ENCODE measurements at places on chromosomes 2 and 18.

DNA sequence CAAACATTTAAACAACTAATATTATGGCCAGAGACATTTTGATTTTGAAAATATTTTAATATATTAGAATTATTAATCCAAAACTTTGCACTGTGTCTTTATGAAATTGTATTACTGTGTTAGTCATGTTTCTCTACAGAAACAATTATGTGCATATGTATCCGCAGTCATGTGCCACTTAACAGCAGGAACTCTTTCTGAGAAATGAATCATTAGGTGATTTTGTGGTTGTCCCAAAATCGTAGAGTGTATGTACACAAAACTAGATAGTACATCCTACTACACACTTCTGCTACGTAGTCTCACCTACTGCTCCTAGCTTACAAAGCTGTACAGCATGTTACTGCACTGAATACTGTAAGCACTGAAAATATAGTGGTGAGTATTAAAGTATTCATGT, 479.2 kb upstream of the DSEL start:
- no peak for DNase-seq

DNA sequence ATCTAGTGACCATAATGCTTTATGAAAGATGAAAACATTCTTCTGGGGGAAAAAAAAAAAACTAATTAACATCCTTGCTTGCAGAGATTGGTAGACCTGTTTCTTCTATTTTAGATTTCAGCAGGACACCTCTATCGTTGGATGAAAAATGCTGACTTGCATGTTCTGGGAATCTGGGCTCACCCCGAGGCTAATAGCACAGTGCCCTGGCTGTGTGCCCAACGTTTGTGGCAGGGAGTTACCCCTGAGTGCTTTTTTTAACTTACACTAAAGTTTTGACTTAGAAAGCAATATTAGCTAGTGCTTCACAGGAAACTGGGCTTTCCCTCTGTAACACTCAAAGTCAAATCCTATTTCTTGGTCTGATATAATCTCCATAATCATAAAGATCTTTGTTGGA, 233.2 kb downstream of the SLC8A1 start:
- no peak for DNase-seq

DNA sequence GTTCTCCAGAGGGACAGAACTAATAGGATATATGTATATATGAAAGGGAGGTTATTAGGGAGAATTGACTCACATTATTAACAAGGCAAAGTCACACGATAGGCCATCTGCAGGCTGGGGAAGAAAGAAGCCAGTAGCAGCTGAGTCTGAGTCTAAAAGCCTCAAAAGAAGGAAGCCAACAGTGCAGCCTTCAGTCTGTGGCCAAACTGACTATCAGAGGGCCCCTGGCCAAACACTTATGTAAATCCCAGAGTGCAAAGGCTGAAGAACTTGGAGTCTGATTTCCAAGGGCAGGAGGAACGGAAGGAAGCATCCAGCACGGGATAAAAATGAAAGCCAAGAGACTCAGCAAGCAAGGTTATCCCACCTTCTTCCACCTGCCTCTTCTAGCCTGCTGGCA, 108.0 kb upstream of the LDLRAD4 start:
- DNase-seq: no peak

GRCh38 chr18:10841203-10841602, 308.2 kb downstream of the PIEZO2 start:
- DNase-seq: no peak

- DNase-seq: no peak
Observed at GRCh38 chr18:31199190-31199769, 36.6 kb upstream of the DSC1 start.

DNA sequence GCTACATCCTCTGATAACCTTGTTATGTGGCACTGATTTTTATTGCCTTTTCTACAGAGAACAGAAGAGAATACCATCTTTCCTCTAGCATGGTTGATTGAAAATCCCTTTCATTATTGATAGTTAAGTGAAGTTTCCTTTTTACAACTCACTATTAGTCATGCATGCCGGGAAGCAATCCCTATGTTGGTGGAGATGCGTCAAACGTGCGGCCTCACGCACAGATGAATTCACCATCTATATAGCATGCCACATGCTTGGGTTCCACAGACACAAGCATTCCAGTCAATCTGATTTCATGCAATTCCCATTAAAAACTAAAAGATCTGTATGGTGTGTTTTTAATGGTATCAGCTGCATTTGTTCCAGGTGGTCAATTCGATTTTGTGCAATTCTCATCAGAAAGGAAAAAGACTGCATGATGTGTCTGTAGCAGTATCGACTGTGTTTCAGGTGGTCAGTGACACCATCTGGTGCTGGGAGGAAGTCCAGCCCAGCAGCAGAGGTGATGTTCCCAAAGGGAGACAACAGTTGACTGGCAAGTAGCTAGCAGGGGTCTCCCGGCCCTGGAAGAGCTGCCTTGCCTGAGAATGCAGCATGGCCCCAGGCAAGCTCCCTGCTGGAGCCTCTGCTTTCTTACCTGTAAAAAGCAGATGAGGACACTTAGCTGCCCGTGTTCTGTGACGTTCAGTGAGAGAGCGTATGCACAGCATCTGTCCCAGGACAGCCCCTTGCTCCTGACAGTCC, 151.3 kb upstream of the NCK2 start:
- no peak for DNase-seq

GRCh38 chr2:20071397-20072383, 20.3 kb upstream of the LAPTM4A start:
- no peak for DNase-seq

GRCh38 chr18:76368976-76369375, 126.1 kb downstream of the ZNF516 start:
- DNase-seq: no peak

DNA sequence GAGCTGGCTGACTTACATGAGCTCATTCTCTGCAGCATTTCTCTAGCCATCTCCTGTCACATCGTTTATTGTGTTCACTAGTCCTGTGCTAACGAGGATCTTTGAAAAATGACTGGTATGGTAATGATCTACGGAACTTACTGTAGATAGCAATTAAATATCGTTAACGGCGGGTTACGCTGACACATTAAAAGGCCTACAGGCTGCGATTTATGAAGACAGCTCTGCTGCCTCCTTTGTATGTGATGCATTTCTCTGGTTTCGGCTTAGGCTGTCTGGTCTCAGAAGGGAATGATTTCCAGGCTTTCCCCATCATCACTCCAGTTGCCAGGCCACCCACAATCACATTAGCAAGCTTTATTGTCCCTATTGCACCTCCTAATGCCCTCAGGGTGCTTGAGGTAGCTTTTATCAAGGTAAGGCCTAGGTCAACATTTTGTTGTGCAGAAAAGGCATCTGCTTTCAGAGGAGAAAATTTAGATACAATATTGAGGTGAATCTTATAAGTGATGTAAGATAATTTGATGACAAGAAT, 284.4 kb downstream of the SOX11 start:
- no peak for DNase-seq

DNA sequence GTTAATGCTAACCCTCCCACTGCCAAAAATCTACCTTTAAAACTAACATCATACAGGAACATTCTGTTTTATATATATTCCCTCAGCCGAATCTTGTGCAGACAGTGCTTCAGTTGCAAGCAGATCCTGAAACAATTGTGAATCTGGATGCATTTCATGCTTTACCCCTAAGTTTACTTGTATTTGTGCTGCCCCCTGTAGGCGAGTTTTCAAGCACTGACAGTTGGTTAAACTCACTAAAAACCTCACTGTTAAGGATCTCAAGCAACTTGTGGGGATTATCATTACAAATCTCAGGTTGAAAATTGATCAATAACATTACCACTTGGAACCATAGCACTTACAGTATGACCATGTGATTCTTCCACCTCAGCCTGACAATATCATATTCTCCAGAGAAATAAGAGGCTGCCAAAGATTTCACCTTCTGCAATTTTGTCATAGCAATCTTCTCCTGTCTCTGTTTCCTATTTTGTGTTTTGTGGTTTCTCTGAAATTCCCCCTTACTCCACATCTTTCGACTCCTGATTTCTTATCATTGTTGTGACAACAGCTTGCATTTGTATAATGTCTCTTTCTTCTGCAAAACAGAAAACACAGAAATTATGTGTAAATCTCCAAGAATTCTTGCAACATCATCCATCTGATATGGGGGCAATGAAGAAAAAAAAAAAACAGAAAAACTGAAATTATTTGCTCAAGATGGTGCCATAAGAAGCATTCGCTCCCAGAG, 354.6 kb upstream of the SETBP1 start:
- no peak for DNase-seq

GRCh38 chr2:9844036-9844483, 786 bp downstream of the TAF1B start:
- no peak for DNase-seq

GRCh38 chr18:75378376-75379315, 48.9 kb downstream of the SMIM21 start:
- no peak for DNase-seq

- DNase-seq: peak; percentile 1
Observed at GRCh38 chr2:240948905-240949790, 43.0 kb downstream of the CROCC2 start.

GRCh38 chr2:55148269-55148668, 83.8 kb downstream of the CLHC1 start:
- DNase-seq: no peak

DNA sequence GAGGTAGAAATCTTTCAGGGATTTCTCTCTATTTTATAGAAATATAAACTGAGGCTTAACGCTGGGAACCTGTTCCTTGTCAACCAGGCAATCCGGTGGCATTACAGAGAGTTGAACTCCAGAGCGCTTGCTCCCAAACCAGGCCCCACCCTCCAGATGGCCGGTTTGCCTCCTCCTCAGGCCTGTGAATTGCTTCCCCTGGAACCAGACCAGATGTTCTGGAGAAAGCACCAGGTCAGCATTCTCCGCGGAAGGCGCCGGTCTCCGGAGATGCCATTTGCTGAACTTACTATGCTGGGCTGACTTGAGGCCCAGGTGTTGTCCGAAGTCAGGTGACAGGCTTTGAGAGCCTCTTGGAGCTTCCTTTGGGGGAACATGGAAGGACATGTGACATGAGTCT, 17.2 kb downstream of the TNP1 start:
- no peak for DNase-seq

- no peak for DNase-seq
Observed at GRCh38 chr18:23196119-23197007, 61.1 kb downstream of the CABLES1 start.

GRCh38 chr2:171966235-171966634, 33.5 kb upstream of the METAP1D start:
- no peak for DNase-seq

DNA sequence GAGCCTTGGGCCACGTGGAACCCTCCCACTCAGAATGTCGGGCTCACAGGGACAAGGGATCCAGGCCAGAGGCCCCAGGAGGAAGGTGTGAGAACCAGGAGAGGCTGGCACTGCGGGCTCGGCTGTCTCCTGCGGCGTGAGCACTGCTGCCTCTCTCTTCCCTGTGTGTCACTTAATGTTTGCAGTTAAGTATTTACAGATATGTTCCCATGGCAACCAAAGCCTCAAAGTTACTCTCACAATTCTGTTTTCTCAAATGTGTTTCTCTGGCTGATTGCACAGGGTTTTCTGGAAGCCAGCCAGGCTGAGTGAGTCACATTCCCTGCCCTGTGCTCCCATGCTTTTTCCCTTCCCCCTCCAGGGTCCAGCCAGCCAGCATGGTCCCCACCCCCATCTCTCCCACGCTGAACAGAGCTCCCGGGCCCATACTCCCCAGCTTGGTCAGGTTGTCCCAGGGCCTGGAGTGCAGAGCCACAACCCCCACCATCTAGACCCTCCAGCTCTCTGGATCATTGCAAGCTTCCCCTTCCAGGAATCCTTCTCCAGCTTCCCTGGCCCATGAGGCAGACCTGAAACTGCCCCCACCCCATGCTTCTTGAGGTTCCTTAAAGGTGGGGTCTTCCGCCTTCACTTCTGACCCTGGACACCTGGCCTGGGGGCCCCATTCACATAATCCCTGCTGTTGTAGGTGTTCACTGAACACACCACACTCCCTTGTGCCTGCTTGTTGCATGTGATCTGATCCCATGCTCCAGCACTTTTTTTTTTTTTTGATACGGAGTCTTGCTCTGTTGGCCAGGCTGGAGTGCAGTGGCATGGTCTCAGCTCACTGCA, 265.9 kb downstream of the CELF4 start:
- no peak for DNase-seq

DNA sequence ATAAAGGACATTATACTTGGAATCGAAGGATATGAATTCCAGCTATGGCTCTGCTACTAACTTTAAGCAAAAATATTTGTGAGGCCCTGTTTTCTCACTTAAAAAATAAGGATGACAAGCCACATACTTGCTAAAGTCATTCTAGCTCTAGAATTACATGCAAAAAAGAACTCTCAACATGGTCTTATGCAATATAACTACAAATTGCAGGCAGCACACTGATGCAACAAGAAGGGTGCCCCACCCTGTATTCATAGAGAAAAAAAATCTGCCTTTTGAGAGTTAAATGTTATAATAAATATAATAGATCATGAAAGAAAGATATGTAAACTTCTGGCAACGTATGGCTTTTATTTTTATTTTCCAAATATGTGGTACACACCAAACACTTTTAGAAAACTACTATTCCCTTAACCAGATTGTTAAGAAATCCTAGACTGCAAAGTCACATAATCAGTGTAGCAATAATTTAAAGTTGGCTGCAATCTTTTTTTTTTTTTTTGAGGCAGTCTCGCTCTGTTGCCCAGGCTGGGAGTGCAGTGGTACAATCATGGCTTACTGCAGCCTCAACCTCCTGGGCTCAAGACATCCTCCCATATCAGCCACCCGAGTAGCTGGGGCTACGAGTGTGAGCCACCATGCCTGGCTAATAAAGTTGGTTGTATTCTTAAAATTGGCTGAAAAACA, 40.2 kb upstream of the WDSUB1 start:
- DNase-seq: no peak

GRCh38 chr2:1517786-1518185, 104.5 kb downstream of the TPO start:
- no peak for DNase-seq

- DNase-seq: no peak
Observed at GRCh38 chr2:176172895-176173566, 15.4 kb upstream of the HOXD1 start.

DNA sequence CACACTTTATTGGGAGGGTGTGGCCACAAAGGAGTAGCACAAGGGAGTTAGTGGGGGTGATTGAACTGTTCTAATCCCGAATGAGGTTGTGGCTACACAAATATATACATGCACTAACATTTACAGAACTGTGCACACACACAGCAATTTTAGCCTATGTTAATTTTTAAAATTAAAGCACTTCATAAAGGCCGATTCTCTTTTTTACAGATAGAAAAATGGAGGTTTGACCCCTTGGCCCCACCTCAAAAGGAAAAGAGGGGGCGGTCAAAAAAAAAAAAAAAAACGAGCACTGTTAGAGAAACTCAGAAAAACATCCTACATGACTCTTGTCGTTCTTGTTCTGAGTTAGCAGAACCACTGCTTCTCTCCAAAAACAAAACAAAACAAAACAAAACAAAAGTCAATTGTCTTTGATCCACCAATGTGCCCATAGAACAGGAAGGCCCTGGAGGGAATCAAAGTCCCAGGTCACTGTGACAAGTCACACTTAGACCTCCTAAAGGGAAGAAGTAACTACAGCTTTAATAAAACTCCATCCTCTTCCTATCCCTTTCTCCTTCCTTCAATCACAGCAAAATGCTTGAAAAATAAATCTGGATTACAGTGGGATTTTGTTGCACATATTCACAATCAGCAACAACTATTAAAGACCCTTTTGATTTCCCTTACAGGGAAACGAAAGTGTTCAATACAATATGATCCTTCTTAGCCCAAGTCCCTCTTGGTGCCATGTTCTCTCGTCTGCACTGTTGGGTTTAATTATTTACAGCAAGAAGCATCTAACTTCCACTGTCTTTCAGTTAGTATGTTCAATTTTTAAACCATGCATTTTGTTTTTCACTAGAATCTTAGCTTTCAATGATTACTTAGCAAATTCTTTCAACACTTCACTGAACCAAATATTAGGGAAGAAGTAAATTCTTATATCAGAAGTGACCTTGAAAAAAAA, 16.6 kb downstream of the LRP2 start:
- DNase-seq: no peak
